ENCODE measurements at places on chromosomes 5 and 9.
A peak's percentile ranks its signal among the peaks of the same experiment; 100 is the strongest.

DNA sequence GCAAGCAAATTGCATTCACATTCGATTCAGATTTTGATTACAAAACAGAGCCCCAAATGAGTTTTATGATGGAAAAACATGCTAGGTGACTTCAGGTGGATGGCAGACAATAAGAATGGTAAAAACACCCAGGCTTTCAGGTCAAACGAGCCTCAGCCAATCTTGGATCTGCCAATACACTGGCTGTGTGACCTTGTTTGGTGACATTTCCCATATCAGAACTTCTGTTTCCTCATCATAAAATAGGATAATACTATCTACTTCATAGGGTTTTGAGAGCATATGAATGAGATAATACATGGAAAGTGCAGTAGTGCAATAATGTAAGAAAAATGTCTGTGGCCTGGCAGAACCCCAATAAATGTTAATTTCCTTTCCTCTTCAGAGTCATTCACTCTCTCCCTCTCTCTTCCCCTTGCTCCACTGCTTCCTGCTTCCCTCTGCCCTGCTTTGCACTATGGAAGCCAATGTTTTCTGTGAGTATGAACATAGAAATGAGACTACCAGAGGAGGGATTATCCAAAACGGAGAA is 54.7 kb downstream of the SH3RF2 start:
- DNase-seq, result peak; percentile 10

- no peak for DNase-seq
These were observed 106.1 kb downstream of the STK32A start for GRCh38 chr5:147340941-147341340.

DNA sequence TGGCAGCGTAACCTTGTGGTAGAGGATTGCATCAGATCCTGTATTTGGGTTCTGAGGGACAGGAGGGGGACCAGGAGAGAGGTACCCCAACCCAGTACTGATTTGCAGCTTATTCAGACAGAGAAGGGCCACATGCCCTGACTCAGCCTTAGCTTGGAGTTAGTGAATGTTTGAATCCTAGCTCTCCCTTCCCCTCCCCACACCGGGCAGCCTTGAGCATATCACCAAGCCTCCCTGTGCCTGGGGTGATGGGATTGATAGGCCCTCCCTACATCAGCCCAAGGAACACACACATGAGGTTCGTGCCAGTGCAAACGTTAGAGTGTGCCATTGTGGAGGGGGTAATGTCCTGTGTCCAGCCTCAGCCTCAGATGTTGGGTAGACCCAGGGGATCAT is 71.9 kb downstream of the AMBP start:
- no peak for DNase-seq

GRCh38 chr5:172624996-172625964 is 15.8 kb upstream of the NEURL1B start:
- no peak for DNase-seq

GRCh38 chr5:72464071-72464470 is 43.1 kb downstream of the ZNF366 start:
- DNase-seq, result no peak

- no peak for DNase-seq
These were observed 78.6 kb upstream of the KLF9 start for GRCh38 chr9:70493029-70493428.

GRCh38 chr9:135554718-135555117 is 6.8 kb upstream of the PAEP start:
- DNase-seq, result no peak

DNA sequence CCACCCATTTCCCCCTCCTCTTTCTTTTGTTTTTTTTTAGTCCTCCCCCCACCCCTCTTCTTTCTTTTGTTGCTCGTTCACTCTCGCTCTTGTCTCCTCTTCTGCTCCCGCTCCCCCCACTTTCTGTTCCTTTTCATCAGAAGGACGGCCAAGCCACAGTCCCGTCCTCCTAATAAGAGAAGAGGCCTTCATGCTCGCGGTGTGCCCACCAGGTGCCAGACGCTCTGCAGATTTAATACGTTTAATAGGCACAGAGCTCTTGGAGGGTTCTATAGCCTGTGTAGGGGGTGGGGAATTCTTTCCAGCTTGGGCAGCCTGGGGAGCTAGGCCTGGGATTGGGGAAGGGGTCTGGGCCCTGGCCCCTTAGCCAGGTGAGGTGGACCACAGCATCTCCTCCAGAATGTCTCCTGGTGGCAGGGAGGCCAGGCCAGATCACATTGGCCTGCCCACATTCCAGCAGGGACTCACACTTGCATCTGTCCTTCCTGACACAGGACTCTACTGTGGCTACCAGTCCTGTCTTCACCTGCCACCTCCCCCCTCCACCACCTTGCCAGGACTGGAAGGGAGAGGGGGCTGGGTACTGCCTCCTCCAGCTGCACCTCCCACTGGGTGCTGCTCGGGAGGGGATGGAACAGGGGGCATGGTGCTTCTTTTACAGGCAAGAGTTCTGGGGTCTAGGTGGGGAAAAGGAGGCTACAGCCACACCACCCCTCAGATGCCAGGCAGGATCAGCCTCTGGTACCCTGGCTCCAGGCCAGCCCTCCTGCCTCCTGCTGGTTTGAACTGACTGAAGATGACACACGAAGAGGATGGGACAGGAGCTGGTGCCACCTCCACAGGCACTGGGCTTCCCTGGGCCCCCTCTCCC is 6.1 kb upstream of the BARX1 start:
- no peak for DNase-seq

DNA sequence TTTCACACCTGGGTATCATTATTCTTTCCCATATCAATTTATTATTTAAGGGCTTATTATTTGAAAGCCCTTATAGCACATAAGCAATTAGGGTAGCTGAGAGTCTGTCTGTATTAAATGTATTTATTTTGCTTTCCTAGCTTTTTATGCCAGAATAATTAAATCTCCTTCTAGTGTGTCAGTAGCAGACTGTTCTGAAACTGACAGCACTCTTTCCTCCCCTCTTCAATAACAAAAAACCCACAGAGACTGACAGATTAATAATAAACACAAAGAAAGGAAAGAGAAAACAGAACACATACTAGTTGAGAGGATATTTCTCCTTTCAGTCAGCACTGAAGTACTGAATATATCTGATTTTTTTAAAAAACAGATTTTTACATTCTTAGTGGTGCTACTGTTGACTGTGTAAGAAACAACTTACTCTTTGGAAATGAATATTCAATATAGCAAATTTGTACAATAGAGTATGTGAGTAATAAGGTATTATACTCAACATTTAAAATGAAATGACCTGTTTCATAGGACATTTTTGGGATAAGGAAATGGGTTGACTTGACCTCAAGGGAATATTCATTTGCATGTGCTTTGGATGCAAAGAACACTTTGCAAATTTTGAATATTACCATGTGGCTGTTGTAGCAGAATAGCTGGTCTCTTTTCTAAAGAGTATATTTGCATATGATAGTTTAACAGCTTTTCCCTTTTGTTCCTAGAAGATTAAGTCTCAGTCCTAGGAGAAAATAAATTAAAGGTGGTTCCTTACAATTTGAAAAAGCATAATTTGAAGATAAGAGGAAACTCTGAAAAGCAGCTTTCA is 208.3 kb downstream of the SPATA31D1 start:
- no peak for DNase-seq

- DNase-seq, result no peak
These were observed 6.0 kb upstream of the LCP2 start for GRCh38 chr5:170303549-170303948.

DNA sequence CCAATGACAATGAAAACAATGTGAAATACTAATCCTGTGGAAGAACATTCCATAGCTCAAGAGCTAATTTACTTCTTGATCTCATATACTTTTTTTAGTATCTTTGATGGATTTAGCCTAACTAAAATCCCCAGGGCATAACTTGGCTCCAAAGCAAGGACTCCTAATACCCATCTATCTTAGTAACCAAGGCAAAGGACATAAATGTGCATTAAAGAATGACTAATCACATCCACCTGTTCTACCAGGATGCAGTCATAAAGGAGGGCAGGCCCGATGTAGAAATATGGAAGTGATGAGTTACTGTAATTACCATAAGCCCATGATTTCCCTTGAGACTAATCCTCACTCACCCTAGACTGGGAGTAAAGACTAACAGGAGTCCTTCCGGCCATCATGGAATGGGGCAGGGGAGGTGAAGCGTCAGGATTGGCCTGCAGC is 56.9 kb downstream of the KIF24 start:
- DNase-seq, result no peak

DNA sequence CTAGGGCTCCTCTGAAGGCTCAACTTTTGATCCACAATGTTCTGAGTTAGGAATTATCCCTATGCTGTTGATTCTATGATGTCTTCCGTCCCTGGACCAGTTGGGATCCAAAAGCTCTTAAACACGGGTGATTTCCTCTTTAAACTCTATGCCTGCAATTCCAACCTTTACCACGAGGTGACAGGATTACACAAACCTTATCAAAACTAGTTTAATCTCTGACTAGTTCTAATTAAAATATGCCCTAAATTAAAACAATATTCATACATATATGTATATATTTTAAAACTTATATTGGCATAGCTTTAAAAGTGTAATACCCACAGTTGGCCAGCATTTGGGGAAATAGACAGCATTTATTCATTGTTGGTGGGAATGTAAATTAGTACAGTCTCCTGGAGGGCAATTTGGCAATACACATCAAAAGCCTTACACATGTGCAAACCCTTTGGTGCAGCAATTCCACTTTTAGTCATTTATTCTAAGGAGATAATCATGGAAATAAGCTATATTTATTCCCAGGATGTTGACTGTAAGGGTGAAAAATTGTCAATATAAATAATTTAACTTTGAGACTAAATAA is 51.6 kb upstream of the PHYKPL start:
- no peak for DNase-seq

- DNase-seq, result no peak
These were observed 3.1 kb downstream of the CRB2 start for GRCh38 chr9:123359106-123359505.

GRCh38 chr5:165393839-165394238 is 1888.4 kb downstream of the MAT2B start:
- DNase-seq, result no peak

DNA sequence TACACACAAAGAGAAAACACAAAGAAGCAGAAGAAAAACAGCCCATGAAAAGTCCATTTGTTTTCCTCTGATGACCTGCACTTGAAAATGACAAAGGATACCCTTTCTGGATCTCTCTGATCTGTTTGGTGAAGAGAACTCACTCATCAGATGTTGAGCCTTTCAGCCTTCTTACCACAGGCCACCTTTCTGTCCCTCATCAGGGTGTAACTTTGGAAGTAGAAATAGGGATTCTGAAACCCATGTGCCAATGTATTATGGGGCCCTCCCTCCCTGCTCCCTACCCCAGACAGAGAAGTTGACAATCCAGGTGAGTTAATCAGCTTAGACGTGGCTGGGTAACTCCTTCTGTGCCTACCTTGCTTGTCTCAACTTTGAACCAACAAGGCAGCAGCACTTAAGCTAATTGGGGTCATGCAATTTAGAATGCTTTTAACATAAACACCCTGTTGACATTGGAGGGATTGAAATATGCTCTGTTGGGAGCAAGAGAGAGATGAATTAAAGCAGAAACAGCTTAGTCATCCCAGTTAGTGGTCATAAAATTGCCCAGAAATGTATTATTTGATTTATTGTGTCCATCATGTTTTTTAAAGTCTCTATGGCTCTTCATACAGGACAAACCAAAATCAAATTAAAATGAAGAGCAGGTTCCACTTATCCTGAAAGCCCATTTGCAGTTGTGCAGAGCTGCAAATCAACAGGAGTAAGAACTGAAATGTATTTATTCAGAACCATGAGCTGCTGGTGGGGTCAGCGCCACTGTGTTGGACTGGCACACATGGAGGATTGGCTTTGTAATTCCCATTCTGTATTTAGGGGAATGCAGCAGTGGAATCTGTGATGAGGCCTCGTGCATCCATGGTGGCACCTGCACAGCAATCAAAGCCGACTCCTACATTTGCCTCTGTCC is 132.0 kb downstream of the LIFR start:
- no peak for DNase-seq

GRCh38 chr5:38546691-38547146 is 9.7 kb downstream of the LIFR start:
- DNase-seq, result no peak

DNA sequence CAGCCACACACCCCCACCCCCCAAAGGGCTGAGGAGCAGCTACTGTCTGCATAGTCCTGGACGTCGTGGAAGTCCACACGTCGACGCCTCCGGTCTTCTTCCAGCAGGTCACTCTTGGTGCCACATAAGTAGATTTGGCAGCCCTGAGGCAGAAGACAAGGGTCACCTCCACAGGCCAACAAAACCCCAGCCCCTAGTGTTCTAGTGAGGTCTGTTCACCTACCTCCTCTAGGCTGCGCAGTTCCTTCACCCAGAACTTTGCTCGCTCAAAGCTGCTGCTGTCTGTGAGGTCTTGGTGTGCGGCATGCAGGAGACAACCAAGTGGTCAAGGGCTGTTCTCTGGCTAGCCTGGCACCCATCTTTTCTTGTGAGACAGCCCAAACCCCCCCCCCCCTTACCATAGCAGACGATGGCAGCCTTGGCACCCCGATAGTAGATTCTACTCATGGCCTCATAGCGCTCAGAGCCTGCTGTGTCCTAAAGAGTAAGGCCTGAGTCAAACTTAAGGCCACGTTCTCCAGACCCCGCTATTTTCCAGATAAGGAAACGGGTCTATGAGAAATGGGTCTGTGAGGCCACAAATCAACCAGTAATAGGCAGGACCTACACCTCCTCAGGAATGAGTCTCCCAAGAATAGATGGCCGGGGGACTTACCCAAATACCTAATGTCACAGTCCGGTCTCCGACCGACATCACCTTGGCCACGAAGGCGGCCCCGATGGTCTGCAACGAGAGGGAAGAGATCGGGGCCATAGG is 987 bp downstream of the RAB24 start:
- no peak for DNase-seq

DNA sequence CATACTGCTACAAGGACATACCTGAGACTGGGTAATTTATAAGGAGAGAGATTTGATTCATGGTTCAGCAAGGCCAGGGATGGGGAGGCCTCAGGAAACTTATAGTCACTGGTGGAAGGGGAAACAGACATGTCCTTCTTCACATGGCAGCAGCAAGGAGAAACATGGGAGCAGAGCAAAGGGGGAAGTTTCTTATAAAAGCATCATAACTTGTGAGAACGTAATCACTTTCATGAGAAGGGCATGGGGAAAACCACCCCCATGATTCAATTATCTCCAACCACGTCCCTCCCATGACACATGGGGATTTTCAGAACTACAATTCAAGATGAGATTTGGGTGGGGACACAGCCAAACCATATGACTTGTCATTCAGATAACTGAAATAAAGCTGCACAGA is 100.9 kb downstream of the ST8SIA4 start:
- DNase-seq, result no peak

- no peak for DNase-seq
These were observed 379.0 kb upstream of the GRAMD2B start for GRCh38 chr5:126044111-126044668.

DNA sequence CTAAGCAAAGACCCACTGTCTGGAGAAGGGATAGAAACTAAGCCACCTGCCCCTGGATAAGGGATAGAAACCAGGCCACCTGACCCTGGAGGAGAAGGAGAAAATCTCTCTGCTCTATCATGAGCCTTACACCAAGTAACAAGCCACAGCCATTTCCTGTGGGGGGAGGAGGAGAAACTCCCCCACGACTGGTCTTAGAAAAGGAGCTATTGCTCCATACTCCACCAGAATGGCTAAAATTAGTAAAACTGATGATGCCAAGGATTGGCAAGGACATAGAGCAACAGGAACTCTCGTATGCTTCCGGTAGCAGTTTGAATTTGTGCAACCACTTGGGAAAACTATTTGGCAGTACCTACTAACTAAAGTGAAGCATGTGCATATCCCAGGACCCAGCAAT is 70.8 kb downstream of the ACTL7B start:
- DNase-seq, result peak; percentile 47

- DNase-seq, result no peak
These were observed 2.0 kb upstream of the PHPT1 start for GRCh38 chr9:136847088-136847825.

GRCh38 chr5:107365320-107366109 is 305.2 kb downstream of the EFNA5 start:
- DNase-seq, result peak; percentile 74

All from GM04504 (cell line).